ENCODE measurements at places on chromosomes 3 and 15. TPM values are rescaled to one million over a fixed set of nuclear protein-coding genes. Genes with fewer than 3 reads are reported as not detected.

Gene ALG1L2
- total RNA-seq: not detected

DNA sequence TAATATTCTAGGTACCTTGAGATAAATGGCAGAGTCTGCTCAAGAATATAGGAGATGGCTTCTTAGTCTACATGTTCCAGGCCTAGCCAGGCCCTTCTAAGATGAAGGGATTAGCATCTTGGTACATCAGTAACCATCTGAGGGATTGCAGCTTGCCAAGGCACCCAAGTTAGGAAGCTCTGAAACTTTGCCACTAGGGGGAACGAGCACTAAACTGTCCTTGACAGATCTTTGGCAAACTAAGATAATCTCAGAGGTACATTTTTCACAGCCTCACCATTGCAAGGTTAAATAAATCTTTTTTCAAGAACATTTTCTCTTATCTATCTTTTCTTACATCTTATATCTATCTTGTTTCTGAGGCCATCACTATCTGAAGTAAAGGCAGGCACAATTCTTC lies 351.2 kb downstream of the RAP2B start:
- peak; percentile 26 for DNase-seq

DNA sequence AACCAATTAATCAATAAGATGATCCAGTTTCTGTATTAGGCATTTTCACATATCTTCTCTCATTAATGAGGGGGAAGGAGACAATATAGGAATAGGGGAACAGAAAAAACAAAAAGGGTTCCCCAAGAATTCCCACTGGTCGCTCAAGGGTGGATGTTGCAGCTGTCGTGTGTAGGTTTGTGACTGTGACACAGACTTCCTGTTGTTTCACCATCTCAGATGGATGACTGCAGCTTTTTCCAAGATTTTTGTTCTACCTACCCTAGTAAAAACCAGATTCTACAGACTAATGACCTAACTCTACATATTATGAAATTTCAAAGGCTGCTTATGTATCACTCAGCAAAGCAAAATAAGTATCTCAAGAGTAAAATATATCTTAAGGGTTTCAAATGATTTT lies 73.7 kb upstream of the MB21D2 start:
- no peak for DNase-seq

DNA sequence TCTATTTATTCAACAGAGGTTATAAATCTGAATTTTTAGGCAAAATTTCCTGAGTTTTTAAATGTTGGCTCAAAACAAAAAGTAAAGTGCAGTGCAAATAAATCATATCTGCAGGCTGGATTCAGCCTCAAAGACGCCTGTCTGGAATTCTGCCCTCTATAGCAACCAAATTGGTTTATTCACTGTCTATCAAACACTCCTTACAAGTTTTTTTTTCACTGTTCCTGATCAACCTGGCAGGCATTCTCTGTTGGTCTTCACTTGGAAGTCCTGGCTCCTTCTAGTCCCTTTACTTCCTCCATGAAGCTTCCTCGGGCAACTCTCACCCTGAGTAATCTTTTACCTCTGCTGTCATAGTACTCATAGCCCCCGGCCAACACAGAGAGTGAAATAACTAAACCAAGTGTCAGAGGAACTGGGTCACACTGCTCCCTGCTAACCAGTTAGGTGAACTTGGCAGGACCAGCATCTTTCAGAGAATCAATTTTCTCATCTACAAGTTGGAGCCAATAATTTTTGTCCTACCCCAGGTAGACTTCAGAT lies 36.8 kb upstream of the TIPARP start:
- peak; percentile 60 for DNase-seq

DNA sequence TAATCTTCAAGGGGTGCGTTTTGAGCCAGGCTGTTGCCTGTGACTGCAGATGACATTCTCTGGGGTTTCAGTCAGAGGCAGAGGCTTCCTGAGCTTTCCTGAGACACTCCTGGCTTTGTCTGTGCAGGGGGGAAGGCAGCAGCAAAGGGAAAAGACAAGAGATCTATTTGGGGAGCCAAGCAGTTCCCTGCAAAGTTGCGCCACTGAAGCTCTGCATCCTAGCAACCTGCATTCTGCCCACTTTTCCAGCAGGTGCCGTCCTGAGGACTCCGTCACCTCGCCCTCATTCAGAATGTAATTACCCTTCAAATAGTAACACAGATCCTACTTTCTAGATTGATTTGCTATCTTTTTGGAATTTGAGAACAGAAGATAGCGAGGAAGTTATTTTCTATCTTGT lies 1.9 kb upstream of the TMEM158 start:
- no peak for DNase-seq

DNA sequence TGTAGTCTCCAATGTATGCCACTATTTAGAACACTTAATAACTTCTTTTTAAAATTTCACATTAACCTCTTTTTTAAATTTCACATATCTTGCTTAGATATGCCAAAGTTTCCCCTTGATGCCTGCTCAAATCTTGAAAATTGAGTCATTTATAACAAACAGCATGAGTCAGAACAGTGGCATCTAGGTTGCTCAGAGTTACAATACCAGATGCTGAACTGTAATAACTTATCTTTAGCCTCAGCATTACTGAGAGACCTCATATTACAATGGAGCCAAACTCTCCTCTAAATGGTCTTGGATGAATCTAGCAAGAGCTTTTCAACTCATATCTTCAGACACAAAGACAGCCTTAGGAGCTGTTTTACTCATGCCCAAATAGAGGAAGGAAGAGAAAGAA lies 439.3 kb upstream of the ARPP21 start:
- DNase-seq: peak; percentile 76

DNA sequence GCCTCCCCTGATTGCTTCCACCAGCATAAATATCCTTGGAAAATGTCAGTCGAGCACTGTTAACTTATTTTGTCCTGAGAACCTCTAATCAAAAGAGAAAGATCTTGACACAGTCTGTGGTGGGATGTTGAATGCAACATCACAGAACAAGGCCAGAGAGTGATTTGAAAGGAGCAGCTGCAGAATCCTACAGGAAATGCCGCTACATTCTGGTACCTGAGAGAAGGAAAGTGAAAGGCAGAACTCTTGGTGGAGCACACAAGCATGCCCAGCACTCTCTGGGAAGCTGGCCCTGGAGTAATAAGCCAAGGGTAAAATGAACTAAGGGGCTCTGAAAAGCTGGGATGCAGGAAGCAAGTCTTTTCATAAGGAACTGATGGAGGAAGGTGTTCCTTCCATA lies 75.8 kb downstream of the CBLB start:
- no peak for DNase-seq

Gene ASB14
- total RNA-seq: not detected

Gene LRRC34
- under 0.01 TPM for total RNA-seq

GRCh38 chr3:5330152-5330810 lies 142.8 kb downstream of the EDEM1 start:
- DNase-seq: peak; percentile 97

Gene OR4M2
- total RNA-seq: not detected

DNA sequence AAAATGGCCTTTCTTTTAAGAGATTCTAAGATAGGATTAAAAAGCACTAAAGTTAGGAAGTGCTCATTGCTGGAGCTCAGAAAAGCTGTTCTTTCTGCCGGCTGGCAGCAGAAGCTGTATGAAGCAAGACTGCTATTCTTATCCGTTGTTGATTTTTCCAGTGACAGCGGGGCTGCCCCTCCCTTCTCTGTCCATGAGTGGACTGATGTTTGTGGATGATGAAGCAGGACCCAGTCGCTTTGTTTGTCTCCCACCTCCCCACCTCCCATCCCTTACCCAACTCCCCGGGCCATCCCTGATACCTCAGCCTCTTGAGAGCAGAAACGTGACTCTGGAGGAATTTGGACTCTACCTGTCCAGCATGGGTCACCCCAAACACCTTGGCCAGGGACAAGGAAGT lies 10.3 kb upstream of the MUSTN1 start:
- DNase-seq: no peak

- no peak for DNase-seq
These were observed 8.8 kb downstream of the FILIP1L start for GRCh38 chr3:100105501-100105900.

- peak; percentile 78 for DNase-seq
These were observed 109.4 kb upstream of the FGF7 start for GRCh38 chr15:49313650-49314049.

Gene CEP152
- 4.5 TPM for total RNA-seq

Gene GPR87
- 64.5 TPM for total RNA-seq

- no peak for DNase-seq
These were observed 116.1 kb upstream of the PLXND1 start for GRCh38 chr3:129722527-129722926.

DNA sequence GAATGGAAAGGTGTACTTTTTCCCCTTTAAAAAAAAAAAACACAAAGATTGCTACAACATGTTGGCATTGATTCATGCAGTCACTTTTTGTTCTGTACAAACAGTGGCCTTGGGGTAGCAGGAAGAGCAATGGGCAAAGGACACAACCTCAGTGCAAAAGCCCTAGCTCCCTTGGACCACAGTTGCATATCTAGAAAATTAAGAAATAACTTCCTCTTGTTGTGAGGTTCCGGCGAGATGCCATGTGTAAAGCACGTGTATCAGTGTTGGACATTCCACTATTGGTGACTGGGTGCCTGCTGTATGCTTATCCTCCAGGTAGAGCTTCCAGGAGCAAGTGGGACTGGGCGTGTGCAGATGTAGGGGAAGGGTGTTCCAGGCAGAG lies 164.5 kb downstream of the THSD4 start:
- no peak for DNase-seq

DNA sequence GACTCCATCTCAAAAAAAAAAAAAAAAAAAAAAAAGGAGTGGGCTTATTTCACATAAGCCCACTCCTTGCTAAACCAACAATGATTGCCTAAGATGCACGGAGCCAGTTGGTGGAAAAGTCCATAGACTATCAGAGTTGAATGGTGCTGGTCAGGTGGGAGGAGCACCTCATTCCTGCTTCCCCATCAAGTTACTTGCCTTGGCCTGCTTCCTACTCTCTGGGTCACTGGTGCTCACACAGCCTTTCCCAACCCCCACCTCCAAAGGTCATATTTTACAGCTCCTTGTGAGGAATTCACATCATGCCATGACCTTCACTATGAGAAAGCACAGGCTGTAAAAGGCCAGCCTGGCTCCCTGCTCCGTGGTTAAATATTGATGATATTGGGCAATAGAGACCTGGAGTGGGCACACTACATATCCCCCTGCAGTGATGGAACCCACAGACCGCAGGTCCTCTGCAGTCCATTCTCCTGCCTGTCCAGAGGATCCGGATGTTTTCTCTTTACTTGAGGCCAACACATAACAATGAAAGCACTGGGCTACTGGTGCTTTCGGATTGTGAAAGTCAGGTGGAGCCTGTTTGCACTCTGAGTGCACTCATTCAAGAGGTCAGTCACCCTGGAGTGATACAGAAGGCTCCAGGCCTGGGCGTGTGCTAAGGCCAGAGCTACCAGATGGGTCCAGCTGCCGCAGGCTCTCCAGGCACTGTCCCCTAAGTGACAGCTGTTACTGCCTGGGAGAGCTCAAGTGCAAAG lies at the start of gene SLC51B:
SLC51B (plus strand) TSS at position 664 of the 758 bp plus-strand sequence. CDS start 4,618 bp downstream, outside the sequence.
- no peak for DNase-seq

DNA sequence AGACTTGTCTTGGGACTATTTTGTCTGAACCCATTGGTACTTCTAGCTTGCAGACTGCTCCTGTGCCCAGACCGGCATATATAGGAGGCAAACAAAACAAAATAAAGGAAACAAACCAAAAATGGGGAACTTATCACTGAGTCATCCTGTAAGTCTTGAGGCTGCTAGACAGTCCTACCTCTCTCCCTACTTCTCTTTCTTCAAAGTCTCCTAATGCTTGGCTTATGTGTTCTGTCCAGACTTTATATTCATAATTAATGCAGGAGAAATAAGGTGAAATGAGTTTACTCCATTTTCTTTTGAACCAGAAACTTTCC lies 266.2 kb downstream of the ZNF385D start:
- no peak for DNase-seq

Gene RAB43
- total RNA-seq: 15.0 TPM

DNA sequence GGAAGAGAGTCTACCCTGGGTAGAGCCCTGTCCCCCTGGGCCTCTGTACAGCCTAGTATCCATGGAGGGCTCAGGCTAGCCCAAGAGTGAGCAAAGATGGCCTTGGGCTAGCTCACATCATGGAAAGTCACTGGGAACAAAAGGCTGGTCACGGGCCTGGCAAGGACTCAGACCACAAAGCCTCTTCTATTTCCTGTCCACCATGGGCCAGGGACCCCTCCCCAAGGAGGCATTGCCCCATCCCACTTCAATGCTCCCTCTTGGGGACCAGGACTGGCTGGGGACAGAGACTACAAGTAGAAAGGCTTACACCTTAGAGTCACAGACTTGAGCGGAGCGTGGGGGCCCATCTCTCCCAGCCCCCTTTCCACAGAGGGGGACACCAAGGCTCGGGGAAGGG lies 16.9 kb downstream of the DUSP7 start:
- DNase-seq: no peak

- DNase-seq: no peak
These were observed 1.8 kb downstream of the EPM2AIP1 start for GRCh38 chr3:36991147-36991546.

DNA sequence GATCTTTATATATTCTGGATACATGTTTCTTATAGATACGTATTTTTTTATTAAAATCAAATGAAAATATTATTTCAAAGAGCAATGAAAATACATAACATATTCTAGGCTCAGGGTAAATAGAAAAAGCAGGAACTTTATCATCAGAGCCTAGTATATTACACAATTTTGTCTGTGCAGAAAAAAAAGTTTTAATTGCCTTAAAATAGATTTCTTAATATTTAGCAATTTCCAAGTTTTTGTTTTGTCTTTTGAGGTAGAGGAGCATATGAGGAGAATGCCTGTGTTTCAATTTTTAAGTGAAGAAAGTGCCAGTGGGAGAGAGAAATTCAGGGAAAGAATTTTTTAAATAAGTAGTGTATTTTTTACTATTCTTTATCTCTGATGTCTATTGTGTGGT lies 10.5 kb downstream of the CAPN7 start:
- DNase-seq: no peak

Gene CPB1
- not detected for total RNA-seq

GRCh38 chr15:69132977-69133861 lies 27.2 kb upstream of the GLCE start:
- peak; percentile 10 for DNase-seq

DNA sequence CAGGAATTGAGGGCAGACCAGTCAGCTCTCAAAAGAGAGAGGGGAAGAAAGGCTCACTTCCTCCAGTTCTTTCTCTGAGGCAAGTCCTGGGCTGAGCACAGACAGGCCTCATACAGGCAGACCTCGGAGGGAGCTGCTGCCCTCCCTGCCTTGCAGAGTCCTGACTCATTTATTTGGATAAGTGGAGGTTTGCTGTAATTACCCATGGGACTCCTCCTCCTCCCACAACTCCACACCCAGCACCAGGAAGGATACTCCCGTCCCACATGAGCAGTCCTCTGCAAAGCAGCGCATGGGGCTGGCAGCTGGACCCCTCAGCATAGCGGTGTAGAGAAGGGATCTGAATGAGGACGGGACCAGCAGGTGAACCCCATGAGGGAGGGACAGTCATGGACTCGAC lies 13.4 kb upstream of the SCN10A start:
- DNase-seq: peak; percentile 78

GRCh38 chr3:55608301-55608937 lies 121.3 kb upstream of the WNT5A start:
- no peak for DNase-seq

Gene SLC30A4
- 6.1 TPM for total RNA-seq

GRCh38 chr15:67150023-67150860 lies 84.8 kb downstream of the SMAD3 start:
- peak; percentile 98 for DNase-seq
